ENCODE measurements at places on chromosomes 6 and 20.

GRCh38 chr6:125296471-125296870 is 5.3 kb downstream of the HDDC2 start:
- peak; percentile 52 for DNase-seq

DNA sequence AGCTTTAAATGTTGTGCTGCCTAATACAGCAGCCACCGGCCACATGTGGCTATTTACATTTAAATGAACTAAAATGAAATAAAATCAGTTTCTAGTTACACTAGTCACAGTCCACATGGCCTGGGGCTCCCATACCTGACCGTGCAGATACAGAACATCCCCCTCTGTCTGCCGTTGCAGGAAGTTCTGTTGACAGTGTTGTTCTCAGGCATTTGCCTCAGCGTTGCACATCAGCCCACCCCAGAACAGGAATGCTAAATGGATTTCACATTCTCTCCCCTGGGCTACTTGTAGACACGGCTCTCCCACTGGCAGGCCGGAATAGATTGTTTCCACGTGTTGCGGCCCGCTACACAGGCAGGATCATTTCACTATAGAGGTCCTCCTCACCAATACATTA is 26.3 kb downstream of the JAG1 start:
- DNase-seq: peak; percentile 38

DNA sequence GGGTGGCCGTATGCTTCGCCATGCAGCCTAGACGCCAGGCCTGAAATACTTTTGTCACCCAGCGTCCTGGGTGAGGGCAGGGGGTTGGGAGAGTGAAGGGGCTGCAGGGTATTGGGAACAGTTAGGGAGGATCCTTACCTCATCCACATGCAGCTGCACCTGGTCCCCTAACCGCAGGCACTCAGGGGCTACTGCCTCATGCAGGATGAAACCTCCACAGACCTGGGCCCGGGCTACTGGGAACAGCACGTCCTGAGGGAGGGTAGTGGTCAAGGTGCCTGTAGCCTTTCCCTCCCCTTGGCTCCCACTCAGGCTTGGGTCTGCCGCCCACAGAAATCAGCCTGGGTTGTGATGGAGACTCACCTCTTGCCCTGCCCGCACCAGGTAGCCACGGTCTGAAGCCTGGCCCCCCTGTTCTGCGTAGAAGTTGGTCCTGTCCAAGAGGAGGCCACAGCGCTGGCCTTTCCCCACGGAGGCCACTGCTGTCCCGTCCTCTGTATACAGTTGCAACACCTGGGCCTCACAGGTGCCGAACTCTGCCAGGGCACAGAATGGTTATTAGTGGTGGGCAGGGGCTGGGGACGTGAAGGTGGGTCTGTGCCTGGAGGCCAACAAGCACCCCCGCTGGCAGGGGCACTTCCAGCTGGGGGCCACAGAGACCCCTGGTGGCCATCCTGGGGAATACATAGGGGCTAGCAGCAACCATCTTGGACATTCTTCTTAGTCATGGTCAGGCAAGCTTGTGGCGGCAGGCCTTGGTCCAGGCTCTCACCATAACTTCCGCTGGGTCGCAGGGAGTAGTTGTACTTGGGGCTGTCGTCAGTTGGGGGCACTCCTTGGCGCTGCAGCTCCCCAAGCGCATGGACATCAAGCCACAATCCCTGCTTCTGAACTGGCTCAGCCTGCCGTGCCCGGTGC is 8.6 kb downstream of the AARS2 start:
- peak; percentile 55 for DNase-seq

DNA sequence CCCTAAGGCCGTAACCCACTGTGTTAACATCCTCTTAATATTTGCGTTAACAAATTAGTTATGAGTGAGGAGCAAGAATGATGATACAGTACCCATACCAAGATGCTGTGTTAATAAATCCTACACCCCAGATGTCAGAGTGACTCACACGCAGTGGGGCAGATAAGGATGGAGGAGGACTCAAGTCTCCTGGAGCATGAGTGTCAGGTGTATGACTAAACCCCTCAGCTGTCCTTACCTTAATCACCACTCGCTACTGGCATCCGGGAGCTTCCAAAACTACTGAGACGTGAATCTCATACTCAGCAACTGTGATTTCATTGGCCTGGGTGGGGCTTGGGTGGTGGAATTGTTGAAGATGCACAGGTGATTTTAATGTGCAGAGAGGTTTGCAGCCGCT is 131.3 kb upstream of the MTHFD1L start:
- no peak for DNase-seq

- DNase-seq: no peak
Observed at GRCh38 chr6:120083186-120083585, 733.6 kb upstream of the MAN1A1 start.

DNA sequence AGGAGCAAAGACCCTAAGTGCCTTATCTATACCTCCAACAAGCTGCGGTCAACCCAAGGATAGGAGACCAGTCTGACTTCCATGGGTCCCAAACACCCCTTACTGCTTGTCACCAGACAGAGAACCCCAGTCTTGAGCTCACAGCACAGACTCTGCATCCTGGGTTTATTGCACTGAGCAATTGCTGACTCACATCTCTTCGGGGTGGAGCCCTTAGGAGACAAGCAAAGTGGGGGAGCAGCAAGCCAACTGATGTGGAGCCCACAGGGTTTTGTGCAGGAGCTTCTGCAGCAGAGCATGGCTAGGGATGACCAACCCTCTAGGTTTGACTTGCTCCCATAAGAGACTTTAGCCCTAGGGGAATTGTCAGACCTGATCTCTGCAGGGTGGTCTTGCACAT is 38.6 kb upstream of the EYS start:
- no peak for DNase-seq
